ENCODE measurements at places on chromosomes 2 and 18.

DNA sequence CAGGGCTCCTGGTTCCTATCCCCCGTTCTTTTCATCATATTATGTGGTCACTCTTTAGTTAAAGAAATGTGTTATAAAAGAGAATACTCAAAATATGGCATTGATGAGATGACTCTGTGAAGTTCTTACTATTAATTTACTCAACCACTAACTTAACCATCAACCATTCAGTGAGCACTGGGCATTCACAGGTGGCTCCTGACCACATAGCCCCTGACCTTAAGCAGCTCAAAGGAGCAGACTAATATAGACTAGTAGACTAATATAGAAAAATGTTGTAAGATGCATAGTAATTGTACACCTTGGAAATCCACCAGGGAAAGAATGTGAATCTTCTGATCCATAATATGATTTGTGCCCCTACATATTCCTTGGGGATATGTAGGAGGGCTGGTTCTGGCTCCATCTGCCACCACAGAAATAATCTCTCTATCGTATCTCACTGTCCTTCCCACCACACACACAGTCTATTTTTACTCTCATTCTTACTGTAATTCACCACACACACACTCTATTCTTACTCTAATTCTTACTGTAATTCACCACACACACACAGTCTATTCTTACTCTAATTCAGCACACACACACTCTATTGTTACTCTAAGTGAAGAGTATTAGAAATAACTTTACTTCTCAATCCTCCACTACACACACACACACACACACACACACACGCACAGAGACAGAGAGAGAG, 188.9 kb upstream of the ITGA4 start:
- no peak for DNase-seq

DNA sequence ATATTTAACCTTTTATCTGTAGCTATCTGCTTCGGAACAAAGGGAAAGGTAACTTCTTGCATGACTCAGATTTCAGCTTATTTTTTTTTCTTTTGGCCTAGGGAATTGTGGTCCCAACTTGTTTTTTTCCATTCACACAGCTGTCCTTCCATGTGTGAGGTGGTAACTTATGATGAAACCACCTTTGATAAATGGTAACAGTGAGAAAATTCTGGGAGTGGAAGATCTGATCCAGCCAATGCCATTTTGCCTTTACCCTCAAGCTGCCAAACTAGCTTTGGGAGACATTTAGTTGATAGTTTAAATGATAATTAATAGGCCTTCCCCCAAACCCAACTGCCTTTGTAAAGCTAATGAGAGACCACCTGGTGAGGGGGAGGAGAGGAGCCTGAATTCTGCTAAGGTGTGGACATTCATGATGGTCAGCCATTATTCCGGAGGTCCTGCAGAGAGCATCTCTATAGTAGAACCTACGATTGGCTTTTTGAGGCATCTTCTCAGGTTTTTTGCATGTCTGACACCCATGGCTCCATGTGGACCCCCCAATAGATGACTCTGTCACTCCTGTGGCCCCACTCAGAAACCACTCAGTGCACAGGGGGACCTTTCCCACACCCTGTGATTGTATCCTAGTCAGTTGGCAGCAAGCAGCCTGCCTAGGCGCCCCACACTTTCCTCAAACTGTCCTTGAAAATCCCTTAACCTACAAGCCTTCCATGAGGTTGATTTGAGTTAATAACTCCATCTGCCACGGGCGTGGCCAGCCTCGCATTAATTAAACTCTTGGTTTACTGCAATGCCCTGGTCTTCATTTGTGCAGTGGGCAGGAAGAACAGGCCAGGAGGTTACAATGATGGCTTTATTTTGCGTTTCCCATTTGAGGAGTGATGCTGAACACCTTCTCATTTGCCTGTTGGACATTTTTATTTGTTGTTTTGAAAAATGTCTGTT, 263.5 kb upstream of the PXDN start:
- peak; percentile 82 for DNase-seq

DNA sequence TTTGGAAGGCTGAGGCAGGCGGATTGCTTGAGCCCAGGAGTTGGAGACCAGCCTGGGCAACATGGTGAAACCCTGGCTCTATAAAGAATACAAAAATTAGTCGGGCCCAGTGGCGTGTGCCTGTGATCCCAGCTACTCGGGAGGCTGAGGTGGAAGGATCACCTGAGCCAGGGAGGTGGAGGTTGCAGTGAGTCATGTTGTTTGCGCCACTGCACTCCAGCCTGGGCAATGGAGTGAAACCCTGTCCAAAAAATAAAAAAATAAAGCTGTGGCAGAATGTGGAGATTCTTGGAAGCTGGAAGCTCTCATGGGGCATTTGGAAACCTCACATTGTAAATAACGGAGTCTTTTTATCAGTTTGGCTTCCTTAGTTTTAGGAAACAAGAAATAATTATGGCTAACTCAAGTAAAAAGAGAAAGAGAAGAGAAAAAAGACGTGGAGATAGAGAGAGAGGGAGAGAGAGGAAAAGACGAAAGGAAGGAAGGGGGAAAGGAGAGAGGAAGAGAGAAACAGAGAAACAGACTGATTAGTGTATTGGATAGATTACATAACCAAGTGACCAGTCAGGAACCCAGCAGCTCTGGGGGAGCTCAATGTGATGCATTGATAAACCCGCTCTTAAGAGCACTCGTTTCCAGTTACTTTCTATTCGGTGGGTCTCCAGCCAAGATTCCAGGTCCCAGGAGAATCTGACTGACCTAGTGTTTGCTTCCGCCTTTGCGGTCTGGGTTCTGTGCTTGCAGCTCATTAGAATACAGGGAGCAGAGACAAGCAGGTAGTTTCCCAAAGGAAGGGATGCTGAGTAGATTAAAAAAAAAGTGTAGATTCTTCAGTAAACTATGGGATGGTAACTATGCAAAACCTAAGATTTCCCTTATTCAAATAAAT, 1.1 kb upstream of the SPAST start:
- DNase-seq = peak; percentile 18

DNA sequence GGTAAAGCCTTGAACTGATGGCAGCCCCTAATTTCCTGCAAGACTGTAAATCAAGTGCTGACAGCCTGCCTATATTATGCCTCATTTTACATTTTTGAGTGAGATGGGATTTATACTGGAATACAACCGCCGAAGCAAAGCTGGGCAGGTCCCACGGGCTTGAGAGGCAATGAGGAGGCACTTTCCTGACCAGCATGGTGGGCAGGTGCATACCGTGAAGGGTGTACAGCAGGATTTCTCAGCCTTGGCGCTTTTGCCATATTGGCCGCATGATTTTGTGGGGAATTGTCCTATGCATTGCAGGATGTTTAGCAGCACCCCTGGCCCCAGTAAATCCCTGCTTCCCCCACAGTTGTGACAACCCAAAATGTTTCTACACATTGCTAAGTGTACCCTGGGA, 22.8 kb downstream of the CEP68 start:
- no peak for DNase-seq

- peak; percentile 70 for DNase-seq
These were observed 146.3 kb upstream of the SKOR2 start for GRCh38 chr18:47397671-47398319.

GRCh38 chr2:235638541-235639427, 144.9 kb downstream of the AGAP1 start:
- no peak for DNase-seq

GRCh38 chr2:157404363-157404762, 39.5 kb downstream of the CYTIP start:
- no peak for DNase-seq

DNA sequence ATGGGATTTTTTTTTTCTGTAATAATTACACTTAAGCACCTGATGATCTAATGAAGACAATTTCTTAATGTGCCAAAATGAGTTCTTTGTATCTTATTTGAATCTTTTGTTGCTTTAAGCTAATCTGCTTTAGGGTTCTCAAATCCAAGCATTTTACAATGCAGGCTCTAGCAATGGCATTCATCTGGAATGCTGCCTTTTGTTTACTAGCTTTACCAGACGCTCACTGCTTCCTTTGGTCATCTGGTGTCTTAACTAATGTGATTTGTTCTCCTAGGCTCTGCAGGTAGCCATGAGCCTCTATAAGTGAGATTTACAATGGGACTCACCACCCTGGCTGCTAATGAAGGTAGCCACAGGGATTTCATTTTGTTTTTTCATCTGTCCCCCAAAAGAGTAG, 100.3 kb downstream of the GREB1L start:
- no peak for DNase-seq

- DNase-seq = peak; percentile 39
These were observed 785.8 kb downstream of the RNF144A start for GRCh38 chr2:7703048-7703447.
